ENCODE measurements at places on chromosomes 3 and 15.

GRCh38 chr15:45611305-45611704 is 23.5 kb upstream of the SQOR start:
- DNase-seq: no peak

GRCh38 chr15:55230051-55230670 is 33.4 kb upstream of the RSL24D1 start:
- no peak for DNase-seq

- DNase-seq: no peak
These were observed 33.1 kb upstream of the CCDC50 start for GRCh38 chr3:191296041-191296541.

DNA sequence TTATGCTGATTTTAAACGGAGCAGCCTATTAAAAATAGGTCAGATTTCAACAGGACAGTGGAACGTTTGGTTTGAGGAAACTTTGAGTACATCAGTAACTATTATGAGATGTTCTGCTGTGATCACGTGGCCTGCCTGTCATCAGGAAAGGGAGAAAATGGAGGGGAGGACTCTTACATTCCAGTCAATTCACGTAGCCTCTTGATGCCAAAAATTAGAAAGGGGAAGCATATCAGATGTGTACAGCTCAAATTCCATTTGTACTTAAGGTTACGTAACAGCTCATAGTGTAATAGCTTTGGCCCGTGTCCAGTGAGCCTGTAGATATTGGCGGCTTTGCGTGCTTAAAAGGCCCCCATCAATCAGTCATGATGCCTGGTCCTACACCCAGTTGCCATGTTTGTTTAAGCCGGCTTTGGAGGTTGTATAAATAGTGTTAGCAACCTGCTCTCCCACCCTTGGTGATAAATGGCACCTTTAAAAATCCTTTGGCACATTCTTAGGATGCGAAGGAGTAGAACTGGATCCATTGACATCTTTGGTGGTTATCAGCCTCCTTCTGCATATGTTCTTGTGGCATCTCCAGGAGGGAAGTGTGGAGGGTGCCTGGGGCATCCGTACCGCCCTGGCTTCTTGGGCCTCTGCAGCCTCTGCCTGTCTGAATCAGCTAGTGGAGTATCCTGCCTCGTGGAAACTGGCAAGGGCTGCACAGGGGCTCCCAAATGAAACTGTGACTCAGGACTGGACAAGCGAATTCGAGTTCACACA is 163.9 kb downstream of the THSD4 start:
- DNase-seq: no peak

DNA sequence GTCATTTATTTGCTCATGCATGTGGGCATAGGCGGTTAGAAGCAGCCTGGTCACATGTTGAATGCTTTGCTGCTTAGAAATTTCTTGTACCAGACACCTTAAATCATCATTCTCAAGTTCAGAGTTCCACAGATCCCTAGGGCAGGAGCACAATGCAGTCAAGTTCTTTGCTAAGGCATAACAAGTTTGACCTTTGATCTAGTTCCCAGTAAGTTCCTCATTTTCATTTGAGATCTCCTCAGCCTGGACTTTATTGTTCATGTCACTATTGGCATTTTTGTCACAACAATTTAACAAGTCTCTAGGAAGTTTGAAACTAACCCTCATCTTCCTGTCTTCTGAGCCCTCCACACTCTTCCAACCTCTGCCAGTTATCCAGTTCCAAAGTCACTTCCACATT is 22.8 kb downstream of the HGD start:
- DNase-seq: no peak

DNA sequence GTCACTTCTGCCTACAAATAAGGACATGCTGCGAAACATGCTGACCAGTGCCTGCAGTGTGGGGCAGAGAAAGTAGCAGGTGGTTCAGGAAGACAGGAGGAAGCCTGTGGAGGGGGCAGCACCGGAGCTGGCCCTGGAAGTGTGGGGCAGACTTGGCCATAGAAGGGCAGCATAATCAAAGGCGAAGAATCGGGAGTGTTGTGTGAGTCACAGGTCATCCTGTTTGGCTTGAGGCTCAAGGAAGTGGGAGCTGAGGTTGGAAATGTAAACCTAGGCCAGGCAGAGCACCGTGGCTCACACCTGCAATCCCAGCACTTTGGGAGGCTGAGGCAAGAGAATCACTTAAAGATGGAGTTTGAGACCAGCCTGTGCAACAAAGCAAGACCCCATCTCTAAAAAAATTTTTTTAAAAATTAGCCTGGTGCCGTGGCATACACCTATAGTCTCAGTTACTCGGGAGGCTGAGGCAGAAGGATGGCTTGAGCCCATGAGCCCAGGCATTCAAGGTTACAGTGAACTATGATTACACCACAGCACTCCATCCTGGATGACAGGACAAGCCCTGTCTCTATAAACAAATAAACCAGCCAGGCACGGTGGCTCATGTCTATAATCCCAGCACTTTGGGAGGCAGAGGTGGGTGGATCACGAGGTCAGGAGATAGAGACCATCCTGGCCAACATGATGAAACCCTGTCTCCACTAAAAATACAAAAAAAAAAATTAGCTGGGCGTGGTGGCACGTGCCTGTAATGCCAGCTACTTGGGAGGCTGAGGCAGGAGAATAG is 54.0 kb downstream of the FAM43A start:
- no peak for DNase-seq

- DNase-seq: no peak
These were observed 47.9 kb downstream of the KLF13 start for GRCh38 chr15:31374489-31374888.

DNA sequence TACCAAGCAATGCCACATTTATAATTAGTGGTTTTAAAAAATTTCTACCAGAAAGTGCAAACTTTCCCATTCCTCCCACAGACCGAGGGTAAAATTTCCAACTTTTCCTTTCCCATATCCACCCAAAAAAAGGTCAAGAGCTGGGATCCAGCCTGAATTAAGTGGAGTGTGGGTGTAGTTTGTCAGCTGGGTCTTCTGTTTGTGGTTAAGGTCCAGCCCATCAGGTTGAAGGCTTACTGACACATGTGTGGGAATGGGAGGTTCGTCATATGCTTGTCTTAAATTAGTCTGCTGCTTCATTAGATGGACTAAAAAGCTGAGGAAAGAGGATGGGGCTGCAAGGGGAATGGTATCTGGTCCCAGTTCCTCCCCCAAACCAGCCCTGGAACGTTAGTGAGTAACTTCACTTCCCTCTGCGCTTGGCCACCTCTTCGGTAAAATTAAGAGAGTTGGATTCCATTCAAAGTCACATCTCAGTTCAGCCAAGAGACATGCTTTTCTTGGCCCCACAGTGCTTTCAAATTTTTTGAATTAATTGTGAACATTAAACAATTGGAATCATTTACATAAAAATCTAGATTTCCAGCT is 59.0 kb upstream of the PLCL2 start:
- no peak for DNase-seq

DNA sequence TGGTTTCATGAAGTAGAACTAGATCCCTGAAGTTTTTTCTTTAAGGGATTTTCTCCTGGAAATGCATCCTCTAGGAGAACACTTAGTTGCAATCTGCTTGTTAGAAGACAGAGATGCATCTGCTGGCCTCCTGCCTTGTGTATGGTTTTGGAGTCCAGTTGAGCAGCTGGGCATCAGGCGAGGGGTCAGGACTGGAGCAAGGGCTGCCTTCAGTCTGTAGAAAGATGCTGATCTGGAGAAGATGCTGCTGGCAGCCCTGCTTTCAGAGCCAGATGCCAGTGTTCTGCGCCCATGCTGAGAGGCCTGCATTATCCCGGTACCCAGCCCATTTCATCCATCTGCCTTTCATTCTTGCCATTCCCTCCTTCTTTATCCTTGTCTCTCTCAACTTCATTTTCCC is 77.4 kb downstream of the CHCHD6 start:
- DNase-seq: no peak

DNA sequence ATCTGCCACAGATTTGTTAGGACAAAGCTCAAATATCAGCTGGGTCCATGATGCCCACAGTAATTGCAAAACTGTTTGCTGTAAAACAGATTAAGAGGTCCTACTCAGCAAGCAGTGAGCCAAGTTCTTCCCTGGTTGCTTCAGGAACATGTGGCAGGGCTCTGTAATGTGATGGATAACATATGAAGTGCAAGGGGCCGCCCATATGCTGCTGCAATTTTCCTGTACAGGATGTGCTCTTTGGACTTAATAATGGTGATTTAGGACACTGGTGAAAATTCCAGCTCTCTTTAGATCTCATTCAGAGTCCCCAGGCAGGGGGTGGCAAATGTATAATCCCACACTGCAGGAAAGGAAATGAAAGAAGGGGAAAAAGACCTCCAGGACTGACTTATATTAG is 289.4 kb downstream of the LSAMP start:
- no peak for DNase-seq

- DNase-seq: no peak
These were observed 20.2 kb downstream of the DUOX2 start for GRCh38 chr15:45093622-45094357.

DNA sequence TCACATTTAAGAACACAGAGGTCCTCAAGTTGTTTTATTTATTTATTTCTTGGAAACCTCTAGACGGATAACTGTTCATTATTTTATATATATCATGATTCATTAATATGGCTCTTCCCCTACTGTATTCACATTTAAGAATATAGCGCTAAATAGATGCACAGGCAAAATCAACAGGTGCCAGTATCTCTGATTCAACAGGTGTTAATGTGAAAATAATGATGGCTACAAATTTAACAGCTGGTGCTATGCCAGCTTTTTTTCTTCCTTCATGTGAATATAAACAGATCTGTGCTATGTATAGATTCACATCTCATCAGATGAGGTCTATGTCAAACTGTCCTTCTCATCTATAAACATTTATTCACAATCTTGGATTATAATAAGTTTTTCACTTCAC is 218.5 kb upstream of the NR2F2 start:
- no peak for DNase-seq

- DNase-seq: no peak
These were observed 429.7 kb downstream of the VGLL3 start for GRCh38 chr3:86561215-86561614.

DNA sequence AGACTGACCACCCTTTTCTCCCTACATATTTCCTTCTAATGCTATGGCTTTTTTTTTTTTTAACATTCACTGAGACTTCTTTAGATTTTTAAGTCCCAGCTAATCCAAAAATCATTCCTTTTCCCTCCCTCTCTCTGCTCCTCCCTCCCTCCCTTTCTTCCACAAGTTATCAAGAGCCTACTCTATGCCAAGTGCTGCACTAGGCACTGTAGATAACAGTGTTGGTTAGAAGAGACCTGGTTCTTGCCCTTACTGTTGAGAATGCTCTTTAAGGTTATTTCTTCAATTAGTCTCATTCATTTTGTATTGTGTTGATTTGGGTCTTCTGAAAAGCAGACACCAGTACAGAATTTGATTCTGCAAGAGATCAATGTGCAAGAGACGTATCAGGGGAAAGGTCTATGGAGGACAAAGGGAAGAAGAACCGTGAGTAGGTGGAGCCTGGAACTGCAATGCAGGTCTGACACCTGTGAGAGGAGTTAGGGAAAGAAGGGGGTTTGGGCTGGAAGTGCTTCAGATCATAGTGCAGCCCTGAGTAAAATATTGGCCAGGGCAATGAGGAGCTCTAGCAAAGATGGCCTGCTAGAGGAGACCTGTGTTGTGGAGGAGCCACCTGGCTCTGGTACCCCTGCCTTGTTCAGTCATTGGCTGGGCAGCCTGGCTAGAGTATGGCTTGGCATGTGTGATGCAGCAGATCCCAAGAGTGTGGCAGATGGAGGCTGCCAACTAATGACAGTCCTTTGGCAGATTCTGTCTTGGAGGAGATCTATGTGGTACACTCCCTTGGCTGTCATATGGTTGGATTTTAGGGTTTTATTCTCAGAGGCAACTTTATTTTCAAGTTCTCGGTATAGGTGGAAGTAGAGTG is 9.7 kb upstream of the PCOLCE2 start:
- DNase-seq: no peak

DNA sequence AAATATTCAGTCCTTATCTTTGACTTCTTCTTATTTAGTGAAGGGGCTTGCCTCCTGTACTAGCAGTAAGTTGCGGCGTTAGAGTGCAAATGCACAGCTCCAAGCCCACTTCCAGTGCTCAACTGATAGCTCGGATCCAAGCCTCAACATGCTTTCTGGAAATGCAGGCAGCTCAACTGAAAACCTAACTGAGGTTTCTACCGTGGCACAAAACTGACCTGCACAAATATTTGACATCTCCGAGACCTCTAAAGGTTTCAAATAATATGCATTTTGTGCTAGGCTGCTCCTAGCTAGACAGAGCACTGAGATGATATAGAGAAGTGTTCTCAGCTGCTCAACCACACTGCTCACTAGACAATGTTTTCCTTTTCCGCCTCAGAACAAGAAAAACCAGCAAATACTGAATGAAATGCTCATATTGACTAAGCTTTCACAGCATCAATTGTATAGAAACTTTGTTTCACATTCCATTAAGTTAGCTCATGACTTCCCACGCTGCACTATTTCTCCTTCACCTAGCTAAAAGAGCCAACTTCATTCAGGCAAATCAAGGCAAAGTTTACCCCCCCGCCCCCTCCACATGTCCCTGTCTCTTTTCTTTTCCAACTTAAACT is 822 bp downstream of the ZNF385D start:
- no peak for DNase-seq

DNA sequence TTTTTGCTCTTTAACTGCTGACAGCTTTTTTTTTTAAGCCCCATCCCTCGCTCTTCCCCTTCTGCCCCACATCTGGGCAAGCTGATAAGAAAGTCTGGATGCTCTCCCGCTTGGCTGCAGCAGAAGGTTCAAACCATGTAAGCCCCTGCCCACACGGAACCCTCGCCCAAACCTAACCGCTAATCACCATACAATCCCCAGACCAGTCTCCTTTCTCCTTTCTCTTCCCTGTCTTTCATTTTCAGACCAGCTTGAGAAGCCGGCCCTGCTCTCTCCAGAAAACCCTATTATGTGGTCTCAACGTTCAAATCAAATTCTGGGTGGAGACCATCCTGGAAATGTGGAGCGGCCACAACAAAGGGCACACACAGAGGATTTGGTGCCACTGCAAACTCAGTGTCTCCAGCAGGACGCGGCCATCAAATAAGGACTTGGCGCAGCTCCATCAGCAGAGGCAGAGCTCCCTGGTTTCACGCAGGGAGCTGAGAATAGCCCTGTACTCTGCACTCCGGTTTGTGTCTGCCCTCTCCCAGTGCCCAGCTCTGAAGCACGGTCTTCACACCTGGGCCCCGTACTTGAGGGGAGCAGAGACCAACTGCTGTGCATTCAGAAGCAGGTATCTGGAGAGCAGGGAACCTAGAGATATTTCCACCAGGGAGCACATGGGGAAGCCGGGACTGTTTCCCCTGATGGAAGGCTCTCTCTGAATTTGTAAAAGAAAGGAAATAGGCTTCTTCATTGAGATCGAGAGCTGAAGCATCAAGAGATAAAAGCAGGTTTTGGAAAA is 92.6 kb downstream of the XXYLT1 start:
- DNase-seq: no peak

DNA sequence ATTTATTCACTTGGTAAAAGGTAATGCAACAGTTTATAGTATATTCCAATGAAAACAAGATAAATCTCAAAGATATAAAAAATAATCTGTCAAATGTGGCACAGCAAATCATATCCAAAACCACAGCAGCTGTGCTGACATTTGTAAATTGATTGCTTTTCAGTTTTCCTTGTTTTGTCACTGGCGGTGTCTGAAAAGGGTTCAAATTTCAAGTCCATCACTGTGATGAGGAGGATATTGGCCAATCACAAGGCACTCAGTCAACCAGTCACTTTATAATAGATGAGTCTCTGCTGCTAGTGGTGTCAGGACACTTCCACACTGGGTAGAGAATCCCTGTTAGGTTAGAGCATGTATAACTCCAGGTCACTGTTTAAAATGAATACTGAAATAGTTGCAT is 154.8 kb downstream of the SLC9A9 start:
- DNase-seq: no peak

- DNase-seq: no peak
These were observed 17.1 kb downstream of the APBA2 start for GRCh38 chr15:28902856-28903255.

- no peak for DNase-seq
These were observed 29.6 kb upstream of the GREM1 start for GRCh38 chr15:32688151-32688639.

All from WTC11 (cell line).